PC-9 (cell line): ENCODE measurements at places on chromosomes 12 and 14. TPM values are rescaled to one million over a fixed set of nuclear protein-coding genes. Genes with fewer than 3 reads are reported as not detected.

DNA sequence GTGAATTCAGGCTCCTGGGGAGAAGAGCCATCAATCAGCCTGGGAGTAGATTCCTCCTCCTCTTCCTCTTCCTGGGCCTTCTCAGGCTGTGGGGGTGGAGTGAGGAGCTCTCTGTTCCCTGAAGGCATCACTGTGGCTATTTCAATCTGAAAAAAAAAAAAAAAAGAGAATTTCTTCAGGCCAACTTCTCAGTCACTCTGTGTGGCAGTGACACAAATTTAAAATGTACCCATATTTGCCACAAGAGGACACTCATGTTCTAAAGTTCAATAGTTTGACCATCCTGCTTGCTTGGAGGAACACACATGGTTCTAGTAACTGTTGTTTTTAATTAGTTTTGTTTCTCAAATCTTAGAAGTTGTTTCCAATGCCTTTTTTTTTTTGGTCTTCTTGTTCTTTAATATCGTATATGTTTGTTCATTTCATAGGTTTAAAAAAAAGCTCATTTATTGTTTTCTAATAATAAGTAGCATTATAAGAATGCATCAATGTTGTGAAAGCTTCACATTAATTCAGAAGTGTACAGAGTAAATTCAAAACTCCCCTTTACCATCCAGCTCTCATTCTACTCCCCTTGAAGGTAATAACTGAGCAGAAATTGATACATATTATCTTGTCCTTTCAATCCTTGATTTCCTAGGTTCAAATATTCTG lies 23.3 kb upstream of the CCER1 start:
- no peaks in the 10 kb centered on the region for H3K4me1 ChIP-seq
- no peaks in the 10 kb centered on the region for H3K36me3 ChIP-seq
- H3K4me3 ChIP-seq, result no peak overlapping the region

DNA sequence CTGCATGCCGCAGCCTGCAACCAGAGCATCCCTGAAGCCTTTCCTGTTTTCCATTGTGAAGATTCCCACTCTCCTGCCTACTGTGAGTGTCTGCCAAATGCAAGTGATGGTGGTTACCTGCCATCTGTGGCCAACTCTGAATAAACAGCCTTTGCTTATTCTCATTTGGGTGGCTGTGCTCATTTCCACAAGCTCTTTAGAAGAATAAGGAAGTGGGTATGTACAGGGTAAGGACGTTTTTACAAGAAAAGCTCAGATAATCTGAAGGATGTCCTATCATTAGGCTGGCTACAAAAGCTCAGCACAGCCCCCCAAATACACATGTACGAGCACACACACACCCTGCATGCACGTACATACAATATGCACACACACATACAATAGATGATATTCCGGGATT lies 7.3 kb upstream of the RNASE1 start:
- H3K4me3 ChIP-seq, result no peak overlapping the region
- no peak overlapping the region for H3K27ac ChIP-seq
- H3K4me1 ChIP-seq, result no peaks in the 10 kb centered on the region
- no peaks in the 10 kb centered on the region for H3K27me3 ChIP-seq
- H3K36me3 ChIP-seq, result no peaks in the 10 kb centered on the region

- no peak overlapping the region for H3K27ac ChIP-seq
- no peak for DNase-seq
- peaks cover 99% of the 10 kb centered on the region for H3K27me3 ChIP-seq
- no peaks in the 10 kb centered on the region for H3K36me3 ChIP-seq
- no peaks in the 10 kb centered on the region for H3K4me1 ChIP-seq
These were observed 219.6 kb upstream of the C14orf180 start for GRCh38 chr14:104359969-104360442.

DNA sequence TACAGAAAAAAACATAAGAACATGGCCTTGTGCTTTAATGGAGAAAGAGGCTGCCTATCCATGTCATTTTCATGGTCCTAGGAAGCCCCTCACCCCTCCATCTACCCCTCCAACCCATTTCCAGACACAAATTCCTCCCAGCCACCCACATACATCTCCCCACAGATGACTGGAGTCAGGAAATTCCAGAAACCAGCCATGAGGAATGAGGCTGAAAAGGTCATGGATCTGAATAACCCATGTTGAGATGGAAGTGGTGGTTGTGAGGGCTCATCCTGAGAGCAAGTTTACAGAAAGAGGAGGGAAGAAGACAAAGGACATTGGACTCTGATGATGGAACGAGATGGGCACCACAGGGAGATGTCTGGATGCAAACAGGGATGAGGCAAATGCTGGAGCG lies 23.9 kb upstream of the C12orf42 start:
- H3K36me3 ChIP-seq, result no peaks in the 10 kb centered on the region
- H3K4me3 ChIP-seq, result no peak overlapping the region
- DNase-seq, result no peak
- no peaks in the 10 kb centered on the region for H3K4me1 ChIP-seq
- H3K27ac ChIP-seq, result no peak overlapping the region
- no peaks in the 10 kb centered on the region for H3K27me3 ChIP-seq

- no peaks in the 10 kb centered on the region for H3K27me3 ChIP-seq
- peaks cover 9% of the 10 kb centered on the region for H3K4me1 ChIP-seq
- no peak for DNase-seq
- no peak overlapping the region for H3K4me3 ChIP-seq
These were observed 235.5 kb downstream of the AKAP6 start for GRCh38 chr14:32564596-32564995.

DNA sequence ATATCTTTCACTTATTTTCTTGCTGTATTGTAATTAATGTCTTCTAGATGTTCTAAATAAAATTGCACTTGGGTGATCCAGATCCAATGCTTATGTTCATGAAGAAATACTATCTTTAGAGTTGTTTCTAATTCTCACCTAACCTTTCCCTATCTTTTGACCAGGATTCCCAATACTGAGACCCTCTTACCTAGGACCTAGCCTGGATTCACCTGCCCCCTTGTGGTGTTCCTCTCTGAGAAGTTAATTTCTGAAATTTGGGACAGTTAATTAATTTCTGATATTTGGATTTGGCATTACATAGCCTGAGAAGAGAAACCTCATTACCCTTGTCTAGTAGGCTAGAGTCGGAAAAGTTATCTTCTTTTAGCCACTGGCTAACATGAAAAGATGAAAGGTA lies 29.5 kb downstream of the FOXA1 start:
- peak overlapping the region; percentile 44; the same call in 1 of the 2 replicates for H3K4me3 ChIP-seq
- H3K27ac ChIP-seq, result peak overlapping the region; percentile 92

- no peak overlapping the region for H3K4me3 ChIP-seq
- H3K36me3 ChIP-seq, result no peaks in the 10 kb centered on the region
- DNase-seq, result no peak
- H3K27me3 ChIP-seq, result peaks cover 24% of the 10 kb centered on the region
These were observed 514.6 kb downstream of the MED13L start for GRCh38 chr12:115762936-115763335.

DNA sequence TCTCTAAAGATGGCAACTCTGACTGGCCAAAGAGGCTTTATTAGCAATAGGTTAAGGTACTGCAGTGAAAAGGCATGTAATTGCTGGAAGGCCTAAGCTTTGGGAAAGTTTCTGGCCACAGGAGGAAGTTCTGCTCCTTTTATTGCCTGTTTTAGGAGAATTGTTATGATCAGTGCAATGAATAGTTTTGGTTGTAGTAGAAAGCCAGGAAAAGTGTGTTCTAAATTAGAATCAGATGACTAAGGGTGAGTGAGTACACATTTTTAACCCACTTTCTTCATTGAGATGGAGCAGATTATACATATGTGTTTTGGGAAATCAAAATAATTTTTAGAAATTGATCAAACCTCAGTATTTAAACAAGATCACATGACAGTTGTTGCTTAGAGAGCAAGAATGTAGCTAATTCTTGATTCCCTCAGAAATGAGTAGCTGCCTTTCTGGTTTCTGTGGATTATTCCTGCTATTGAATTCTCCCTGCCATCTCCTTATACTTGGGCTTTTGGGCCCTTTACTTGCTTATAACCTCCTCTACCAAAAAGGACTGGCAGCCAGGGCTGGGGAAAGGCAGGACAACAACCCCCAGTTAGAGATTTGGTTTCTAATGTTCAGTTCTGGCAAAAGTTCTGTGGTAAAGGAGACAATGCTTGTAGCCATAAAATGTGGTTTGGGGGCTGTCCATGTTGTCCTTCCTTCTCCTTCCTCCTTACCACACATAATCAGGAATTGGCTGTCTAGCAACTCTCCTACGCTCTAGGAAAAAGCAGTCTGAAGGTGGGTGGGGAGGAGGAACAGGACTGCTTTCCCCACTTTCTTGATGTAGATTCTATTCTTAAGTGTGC lies 217.1 kb downstream of the SLC38A4 start:
- no peak overlapping the region for H3K4me3 ChIP-seq

- DNase-seq, result no peak
- no peaks in the 10 kb centered on the region for H3K36me3 ChIP-seq
- no peak overlapping the region for H3K27ac ChIP-seq
- 0 out of 2 replicates have a peak, but pooled peaks cover 2% of the 10 kb centered on the region for H3K27me3 ChIP-seq
These were observed 493.4 kb upstream of the TMEM132C start for GRCh38 chr12:127773520-127773919.

DNA sequence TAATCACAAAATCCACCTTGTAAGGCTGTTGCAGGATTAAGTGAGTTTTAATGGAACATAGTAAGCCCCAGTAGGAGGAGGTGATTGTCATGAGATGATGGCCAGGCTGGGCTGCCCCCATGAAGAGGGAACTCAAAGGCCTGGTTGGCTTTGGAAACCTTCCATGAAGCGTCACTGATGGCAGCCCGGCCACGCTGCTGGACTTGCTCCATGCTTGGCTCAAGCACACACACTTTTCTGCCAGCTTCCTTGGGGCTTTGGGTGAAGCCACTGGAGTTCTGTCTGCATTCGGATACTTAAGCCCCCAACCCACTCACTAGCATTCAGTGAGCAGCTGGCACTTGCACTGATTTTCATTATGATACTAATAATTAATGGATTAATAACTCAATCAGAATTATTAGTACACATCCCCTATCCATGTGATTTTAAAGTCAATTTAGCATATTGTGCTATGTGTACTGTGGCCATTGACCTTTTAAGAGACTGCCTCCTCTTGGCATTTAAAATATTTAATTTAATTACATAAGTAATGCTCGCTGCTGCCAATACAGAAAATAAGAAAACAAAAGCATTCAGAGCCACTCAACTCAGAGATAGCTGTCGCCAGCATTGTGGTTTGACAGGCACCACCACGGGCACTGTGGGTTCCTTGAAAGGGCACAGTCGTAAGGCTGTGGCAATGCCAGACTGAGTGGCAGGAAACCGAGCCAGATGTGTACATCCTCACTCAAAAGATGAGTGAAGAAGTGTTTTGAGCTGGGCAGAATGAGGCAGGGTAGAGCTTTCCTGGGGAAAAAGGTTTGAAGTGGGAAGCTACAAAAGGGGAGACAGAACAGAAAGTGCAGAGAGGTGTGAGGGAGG lies 15.9 kb downstream of the KRT85 start:
- no peak overlapping the region for H3K27ac ChIP-seq
- peaks cover 6% of the 10 kb centered on the region for H3K4me1 ChIP-seq
- no peaks in the 10 kb centered on the region for H3K27me3 ChIP-seq
- DNase-seq, result no peak

DNA sequence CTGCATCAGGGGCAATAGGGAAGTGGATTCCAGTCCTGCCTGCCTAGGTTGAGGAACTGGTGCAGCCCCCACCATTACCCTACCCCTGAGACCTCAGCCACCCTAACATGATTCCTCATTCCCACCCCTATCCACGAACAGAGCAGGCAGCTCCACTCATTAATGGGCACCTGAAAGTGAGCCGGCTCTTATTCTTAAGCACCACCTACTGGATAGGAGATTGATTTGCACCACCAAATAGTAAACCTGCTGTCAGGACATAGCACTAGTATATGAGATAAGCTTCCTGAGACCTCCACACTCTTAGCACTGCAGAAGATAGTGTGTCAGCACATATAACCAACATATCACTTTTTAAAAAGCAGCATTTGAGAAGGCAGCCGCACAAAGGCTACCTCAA lies 573.2 kb downstream of the SOX5 start:
- H3K4me3 ChIP-seq, result no peak overlapping the region
- no peaks in the 10 kb centered on the region for H3K27me3 ChIP-seq
- H3K4me1 ChIP-seq, result no peaks in the 10 kb centered on the region
- no peaks in the 10 kb centered on the region for H3K36me3 ChIP-seq
- H3K27ac ChIP-seq, result no peak overlapping the region
- DNase-seq, result no peak

DNA sequence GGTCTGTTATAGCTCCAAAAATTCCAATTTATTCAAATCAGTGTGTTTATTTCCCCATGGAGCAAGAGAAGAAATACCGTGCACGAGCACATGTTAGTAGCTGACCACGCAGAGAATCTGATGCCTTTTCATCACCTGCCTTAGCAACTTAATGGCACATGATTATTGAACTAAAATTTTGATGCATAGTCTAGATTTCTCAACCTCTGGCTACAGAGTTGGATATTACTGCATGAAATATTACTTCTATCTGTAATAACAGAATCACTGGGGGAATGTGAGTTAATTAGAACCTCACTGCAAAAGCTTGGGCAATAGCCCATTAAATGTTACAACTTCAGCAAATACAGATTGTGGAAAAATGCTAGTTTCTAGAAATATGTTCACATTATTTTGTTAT lies 335.8 kb downstream of the FLRT2 start:
- H3K27ac ChIP-seq, result no peak overlapping the region
- no peak overlapping the region for H3K4me3 ChIP-seq
- no peaks in the 10 kb centered on the region for H3K36me3 ChIP-seq
- H3K4me1 ChIP-seq, result no peaks in the 10 kb centered on the region
- DNase-seq, result no peak
- no peaks in the 10 kb centered on the region for H3K27me3 ChIP-seq

DNA sequence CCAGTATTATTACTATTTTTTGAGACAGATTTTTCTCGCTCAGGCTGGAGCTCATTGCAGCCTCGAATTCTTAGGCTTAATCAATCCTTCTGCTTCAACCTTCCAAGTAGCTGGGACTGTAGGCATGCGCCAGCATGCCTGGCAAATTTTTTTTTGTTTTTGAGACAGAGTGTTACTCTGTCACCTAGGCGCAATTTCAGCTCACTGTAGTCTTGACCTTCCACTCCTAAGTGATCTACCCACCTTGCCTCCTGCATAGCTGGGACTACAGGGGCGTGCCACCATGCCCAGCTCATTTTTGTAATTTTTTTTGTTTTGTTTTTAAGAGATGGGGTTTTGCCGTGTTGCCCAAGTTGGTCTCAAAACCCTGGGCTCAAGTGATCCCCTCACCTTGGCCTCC lies 15.2 kb downstream of the ERC1 start:
- H3K36me3 ChIP-seq, result no peaks in the 10 kb centered on the region
- H3K4me3 ChIP-seq, result no peak overlapping the region
- no peaks in the 10 kb centered on the region for H3K27me3 ChIP-seq
- H3K27ac ChIP-seq, result no peak overlapping the region
- no peak for DNase-seq

- H3K27me3 ChIP-seq, result no peaks in the 10 kb centered on the region
- no peaks in the 10 kb centered on the region for H3K36me3 ChIP-seq
- no peak overlapping the region for H3K27ac ChIP-seq
- H3K4me3 ChIP-seq, result no peak overlapping the region
- no peak for DNase-seq
These were observed 69.2 kb downstream of the RCOR1 start for GRCh38 chr14:102661614-102662013.

Gene SSPN
- total RNA-seq, result 10.4 and 14.0 TPM in 2 replicates

Gene RAB15
- 52.9 and 74.9 TPM in 2 replicates for total RNA-seq

Gene GPRC5D
- not detected in 2 replicates for total RNA-seq

Gene CDK4
- total RNA-seq, result 156 and 194 TPM in 2 replicates

Gene IL22
- total RNA-seq, result not detected in 2 replicates

Gene KERA
- not detected in 2 replicates for total RNA-seq

Gene SLC6A15
- not detected in 2 replicates for total RNA-seq

Gene IL26
- total RNA-seq, result not detected in 2 replicates

Gene AKAP5
- 0.60 and 0.72 TPM in 2 replicates for total RNA-seq
